ENCODE measurements at places on chromosomes 4 and X.
A peak's percentile ranks its signal among the peaks of the same experiment; 100 is the strongest.

DNA sequence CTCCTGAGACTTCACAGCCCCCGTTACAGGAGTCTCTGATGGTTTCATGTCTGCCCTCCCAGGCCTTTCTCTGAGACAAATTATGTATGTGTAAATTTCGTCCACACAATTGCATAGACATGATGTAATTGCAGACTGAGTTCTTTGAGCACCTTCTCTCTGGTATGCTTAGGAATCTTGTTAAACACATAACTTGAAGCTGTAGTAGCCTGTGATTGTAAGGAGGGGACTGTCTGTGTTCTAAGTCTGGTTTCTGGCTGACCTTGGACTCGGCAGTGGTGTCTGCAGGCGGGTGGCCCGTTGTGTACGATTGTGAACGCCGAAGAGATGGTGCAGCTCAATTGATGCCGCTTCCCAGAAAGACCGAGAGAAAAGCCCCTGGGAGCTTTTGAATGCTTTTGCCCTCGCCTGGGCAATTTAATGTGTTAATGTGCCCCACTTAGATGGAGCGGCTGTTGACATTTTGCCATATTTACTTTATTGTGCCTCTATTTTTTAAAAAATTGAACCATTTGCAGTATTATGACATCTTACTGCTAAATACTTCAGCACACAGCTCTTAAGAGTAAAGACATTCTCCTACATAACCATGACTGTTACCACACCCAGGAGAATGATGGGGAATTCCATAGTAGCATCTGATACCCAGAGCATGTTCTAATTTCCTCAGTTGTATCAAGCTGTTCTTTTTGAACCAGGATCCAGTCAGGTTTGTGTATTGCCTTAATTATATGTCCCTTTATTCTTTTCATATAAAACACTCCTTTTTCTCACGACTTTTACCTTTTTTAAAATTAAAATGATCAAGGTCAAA, 58.4 kb upstream of the TADA2B start:
- no peak for DNase-seq

GRCh38 chr4:53366301-53366716, 448 bp upstream of the SCFD2 start:
- no peak for DNase-seq

DNA sequence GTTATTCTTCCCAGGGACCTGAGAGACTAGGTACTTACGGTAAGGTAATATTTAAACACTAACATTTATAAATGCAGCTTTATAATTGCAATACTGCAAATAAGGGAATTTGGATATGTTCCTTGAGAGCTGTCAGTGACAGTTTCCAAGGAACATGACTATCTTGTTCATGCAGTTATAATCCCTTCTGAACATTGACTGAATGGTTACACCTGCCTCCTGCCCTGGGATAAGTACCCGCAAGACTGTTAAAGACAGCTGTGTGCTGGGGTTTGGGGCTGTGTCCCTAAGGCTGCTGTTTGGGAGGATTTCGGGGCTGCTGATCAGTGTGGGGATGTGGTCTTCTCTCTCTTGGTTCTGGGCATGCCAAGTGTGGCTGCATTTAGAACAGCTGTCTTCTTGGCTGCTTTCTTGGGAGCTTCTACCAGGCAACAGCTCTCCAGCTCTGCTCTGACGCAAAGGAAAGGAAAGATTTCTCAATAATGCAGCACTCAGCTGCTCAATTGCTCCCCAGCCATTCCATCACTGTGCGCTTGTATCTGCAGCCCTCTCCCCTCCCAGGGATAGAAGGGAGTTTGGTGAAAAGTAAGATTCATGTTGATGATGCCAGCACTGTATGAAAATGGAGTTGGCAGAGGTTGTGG, 298.8 kb upstream of the TAPT1 start:
- no peak for DNase-seq

- no peak for DNase-seq
These were observed 51.1 kb downstream of the WDFY3 start for GRCh38 chr4:84915396-84915780.

- no peak for DNase-seq
These were observed 156.9 kb upstream of the NAP1L5 start for GRCh38 chr4:88854481-88854880.

DNA sequence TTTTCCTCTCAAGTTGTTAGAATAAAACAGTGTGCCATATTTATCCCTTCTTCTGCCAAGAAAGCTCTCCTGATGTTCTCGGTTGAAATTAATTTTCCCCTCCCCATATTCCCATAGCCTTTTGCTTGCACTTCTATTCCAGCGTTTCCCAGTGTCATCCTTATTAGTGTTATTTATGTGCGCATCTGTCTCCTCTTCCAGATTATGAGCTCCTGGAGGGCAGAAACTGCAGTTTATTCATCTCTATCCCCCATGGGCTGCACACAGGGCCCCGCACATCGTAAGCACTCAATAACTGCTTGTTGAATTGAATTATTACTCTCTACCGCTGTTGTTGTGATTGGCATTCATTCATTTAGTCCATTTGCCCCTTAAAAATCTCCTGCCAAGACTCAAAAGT, 149.4 kb downstream of the SOX3 start:
- DNase-seq: no peak

GRCh38 chr4:184460499-184461285, 13.7 kb downstream of the IRF2 start:
- DNase-seq: no peak

- no peak for DNase-seq
These were observed 27.9 kb upstream of the HGFAC start for GRCh38 chr4:3413675-3414420.

GRCh38 chr4:10385994-10386394, 71.2 kb downstream of the ZNF518B start:
- DNase-seq: no peak

- DNase-seq: no peak
These were observed 127.2 kb downstream of the ARHGEF9 start for GRCh38 chrX:63657821-63658220.

GRCh38 chr4:23455456-23456158, 434.2 kb downstream of the PPARGC1A start:
- DNase-seq: no peak

- peak; percentile 5 for DNase-seq
These were observed 1.0 kb downstream of the SCD5 start for GRCh38 chr4:82797405-82798111.

- DNase-seq: peak; percentile 18
These were observed 47.0 kb upstream of the MID1IP1 start for GRCh38 chrX:38754102-38754790.

DNA sequence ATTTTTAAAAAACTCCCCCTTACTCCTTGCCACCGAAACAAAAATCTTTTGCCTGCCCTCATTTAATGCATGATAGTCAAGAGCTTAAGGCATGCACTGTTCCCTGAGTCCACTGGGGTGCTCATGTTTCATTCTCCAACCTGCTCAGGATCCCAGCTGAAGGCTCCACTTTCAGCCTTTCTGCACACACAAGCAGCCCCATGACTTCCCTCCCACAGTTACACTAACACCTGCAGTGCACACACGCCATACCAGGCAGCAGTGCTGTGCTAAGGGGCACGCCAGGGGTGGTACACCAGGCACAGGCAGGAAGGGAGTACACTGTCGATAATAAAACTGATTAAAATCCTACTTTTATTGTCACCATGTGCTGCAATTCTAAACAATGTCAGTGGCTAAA, 385.2 kb downstream of the BMPR1B start:
- no peak for DNase-seq

GRCh38 chr4:179472164-179472563, 2029.9 kb upstream of the AGA start:
- DNase-seq: no peak

- no peak for DNase-seq
These were observed 383 bp downstream of the DUSP21 start for GRCh38 chrX:44844204-44844603.

DNA sequence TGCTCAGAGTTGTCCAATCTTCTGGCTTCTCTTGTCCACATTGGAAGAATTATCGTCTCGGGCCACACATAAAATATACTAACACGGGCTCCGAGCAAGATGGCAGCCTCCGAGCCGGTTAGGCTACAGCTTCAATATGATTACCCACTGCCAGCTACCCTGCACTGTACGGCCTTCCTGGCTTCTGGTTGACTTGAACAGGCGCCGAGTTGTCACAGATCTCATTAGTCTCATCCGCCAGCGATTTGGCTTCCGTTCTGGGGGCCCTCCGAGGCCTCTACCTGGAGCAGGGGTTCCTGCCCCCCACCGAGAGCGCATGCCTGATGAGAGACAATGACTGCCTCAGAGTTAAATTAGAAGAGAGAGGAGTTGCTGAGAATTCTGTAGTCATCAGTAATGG, 101.2 kb upstream of the NUDT6 start:
- DNase-seq: no peak

GRCh38 chr4:141002323-141002805, 130.9 kb downstream of the RNF150 start:
- DNase-seq: no peak

DNA sequence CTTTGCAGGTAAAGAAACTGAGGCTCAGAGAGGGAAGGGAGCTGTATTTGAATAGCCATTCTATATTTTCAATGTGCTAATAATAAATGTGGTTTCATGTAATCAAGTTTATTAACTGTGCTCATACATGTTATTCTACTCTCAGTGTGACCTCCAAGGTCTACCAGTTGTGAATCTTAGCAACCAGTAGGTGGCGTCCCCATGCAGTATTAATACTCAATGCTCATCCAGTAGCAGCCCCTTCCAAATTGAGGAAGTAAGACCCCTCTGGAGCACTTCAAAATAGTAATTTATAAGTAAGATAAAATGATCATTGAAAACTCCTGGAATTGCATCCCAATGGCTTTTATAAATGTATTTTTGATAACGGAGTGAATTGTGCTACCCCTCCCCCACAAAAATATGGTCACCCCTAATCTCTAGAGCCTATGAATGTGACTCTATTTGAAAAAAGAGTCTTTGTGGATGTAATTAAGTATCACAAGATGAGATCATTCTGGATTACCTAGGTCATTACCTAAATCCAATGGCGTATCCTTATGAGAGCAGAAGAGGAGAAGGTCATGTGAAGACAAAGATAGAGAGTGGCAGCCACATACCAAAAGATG, 20.4 kb upstream of the SEPSECS start:
- DNase-seq: no peak

DNA sequence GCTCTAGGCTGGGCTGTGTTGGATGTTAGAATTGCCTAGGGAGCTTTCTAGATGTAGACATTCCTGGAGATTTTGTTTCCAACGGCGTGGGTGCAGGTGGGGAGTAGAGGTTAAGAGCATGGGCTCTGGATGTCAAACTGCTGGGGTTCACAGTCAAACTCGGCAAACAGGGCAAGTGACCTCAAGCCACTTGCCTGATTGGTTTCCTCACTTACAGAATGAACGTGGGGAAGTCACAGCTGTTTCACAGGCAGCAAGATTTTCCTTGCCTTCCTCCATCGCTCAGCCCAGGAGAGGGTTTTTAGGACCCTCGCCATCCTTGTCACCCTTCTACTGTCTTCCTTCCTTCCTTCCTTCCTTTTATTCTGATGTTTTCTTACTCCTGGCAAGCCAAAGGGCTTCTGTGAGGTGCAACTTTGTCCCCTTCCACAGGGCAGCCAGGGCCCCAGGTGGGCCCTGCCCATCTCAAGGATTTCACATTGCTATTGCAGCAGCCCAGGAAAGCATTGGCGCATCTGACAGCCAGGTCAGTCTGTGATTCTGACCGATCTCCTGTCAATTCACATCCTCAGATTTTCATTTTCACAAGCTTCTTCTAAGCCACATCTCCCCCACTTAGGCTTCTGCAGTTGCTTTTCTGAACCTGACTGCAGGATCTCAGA, 7.0 kb downstream of the RTL5 start:
- no peak for DNase-seq

Measured in stimulated activated CD4-positive, alpha-beta T cell treated with anti-CD3 and anti-CD28 coated beads, Interleukin-1b, Interleukin-23, amount 100 ng/mL, for 4 hours (primary cell).